T-helper 9 cell (primary cell): ENCODE measurements at places on chromosomes 13 and 19.

DNA sequence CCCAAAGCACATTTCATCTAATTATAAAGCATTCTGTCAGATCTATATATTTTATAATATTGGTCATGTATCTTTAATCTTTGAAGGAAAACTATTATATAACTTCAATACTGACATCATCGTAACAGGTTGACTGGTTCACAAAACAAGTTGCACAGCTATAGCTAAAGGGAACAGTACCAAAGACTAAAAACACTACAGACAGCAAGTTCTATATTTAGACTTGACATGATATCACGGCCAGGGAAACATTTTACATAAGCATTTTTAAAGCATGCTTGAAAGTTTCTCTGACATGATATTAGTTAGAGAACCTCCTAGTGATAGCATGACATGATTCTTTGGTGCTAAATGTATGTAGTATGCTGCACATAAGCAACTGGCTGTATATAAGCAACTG lies 182.5 kb downstream of the NDFIP2 start:
- no peak for DNase-seq

DNA sequence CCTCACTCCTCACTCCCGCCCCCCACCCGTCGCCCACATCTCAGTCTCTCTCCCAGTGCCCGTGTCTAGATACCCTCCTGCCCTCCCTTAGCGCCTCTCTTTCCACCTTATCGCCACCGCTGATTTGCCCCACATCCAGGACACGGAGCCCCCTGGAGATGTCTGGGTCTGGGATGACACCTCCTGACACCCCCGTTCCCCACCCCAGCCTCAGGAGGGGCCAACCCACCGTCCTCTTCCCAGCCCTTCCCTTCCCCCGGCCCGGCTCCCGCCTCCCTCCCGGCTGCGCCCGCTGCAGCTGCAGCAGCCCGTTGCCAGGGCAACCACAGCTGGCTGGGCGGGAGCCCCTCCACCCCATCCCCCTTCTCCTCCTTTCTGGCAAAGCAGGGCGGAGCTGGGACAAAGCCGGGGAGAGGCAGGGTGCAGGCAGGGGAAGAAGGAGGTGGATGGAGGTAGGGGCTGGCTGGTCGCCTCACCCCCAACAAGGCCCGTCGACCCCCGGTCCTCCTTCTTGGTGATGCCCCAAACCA lies 13.5 kb downstream of the DPF1 start:
- no peak for DNase-seq

- DNase-seq: no peak
These were observed 32.8 kb downstream of the ELF1 start for GRCh38 chr13:40986101-40986856.

DNA sequence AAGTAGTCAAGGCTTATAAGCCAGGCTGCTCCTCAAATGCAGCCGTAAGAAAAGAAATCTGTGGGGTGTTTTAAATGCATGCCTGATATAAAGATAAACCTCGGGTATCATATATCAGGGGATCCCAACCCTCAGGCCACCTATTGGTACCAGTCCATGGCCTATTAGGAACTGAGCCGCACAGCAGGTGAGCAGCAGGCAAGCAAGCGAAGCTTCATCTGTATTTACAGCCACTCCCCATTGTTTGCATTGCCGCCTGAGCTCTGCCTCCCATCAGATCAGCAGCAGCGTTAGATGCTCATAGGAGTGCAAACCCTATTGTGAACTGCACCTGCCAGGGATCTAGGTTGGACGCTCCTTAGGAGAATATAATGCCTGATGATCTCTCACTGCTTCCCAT lies 233.5 kb upstream of the SERP2 start:
- no peak for DNase-seq

DNA sequence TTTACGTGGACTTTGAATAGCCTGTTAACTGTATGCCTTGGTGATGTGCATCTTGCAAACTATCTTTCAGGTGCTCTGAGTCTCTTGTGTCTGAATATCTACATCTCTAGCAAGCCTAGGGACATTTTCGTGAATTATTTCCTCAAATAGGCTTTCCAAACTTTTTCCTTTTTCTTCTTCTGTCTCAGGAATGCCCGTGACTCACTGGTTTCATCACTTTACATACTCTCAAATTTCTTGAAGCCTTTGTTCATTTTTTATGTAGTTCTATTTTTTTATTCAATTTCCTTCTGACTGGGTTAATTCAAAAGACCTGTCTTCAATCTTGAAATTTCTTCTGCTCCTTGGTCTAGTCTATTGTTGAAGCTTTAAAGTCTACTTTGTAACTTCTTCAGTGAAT lies 332.2 kb downstream of the OXGR1 start:
- DNase-seq: no peak

DNA sequence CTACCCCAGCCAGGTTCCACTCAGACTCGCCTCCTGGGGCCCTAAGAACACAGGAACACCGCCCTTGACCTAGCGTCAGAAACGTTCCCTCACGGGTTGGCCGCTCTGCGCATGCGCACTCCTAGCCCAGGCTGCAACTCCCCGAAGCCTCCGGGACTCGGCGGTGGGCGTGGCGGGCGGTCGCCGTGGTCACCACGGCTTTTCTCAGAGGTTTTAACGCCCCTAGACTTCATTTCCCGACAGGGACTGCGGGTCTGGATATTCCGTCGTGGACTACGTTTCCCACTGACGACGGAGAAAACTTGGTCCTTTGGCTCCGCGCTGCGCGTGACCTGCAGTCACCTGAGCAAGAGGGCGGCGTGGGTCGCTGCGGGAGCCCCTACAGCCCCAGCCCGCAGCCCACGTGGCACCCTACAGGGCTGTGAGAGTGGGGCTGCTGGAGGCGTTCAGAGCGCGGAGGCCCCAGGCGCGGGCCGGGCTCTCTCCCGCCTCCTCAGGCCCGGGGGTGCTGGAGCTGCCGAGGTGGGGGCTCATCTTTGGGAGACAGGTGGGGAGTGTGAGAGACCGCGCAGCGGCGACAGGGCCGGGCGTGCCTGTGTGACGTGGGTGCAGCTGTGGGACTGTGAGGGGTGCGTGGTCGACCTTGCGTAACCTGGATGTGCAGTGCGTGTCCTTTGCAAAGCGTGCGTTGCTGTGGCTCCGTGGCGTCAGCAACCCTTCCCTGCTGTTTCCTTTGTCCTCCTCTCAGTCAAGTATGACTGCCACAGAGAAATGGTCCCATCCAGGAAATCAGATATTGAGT lies 38.0 kb upstream of the ZNF573 start:
- peak; percentile 5 for DNase-seq

DNA sequence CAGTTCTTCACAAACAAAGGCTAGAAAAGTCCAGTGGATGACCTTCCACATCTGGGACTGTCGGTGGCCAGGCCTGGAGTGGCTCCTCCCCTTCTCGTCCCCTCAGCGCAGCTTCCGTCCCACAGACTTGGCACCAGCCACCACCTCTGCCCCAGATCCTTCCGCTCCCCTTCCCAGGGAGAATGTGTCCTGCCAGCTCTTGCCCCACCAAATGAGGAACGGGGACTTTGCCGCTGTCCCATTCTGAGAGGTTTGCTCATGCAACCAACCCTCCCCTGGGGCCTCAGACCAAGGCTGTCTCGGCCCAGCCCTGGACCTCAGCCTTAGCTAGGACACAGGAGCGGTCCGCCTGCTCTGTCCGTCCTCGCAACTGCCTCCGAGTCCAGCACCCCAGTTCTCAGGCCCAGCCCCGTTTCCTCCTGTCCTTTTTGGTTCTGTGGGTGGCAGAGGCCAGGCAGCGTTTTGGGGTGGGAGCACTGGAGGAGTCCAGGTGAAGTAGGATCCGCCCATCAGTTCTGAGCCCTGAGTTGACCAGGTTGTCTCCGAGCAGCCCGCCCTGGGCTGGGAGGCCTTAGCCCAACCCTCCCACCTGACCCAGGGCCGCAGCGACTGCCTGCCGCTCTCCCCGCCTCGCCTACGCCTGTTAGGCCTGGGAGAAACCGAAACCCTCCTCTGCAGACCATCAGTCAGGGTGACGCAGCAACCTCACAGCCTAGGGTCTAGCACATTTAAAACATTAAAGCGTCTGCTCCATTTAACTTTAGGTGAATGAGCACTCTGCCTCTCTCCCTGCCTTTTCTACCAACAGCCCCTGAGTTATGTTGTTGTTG lies 284.3 kb downstream of the FOXO1 start:
- no peak for DNase-seq

GRCh38 chr19:34989298-34989697 lies 10.8 kb upstream of the GRAMD1A start:
- no peak for DNase-seq

DNA sequence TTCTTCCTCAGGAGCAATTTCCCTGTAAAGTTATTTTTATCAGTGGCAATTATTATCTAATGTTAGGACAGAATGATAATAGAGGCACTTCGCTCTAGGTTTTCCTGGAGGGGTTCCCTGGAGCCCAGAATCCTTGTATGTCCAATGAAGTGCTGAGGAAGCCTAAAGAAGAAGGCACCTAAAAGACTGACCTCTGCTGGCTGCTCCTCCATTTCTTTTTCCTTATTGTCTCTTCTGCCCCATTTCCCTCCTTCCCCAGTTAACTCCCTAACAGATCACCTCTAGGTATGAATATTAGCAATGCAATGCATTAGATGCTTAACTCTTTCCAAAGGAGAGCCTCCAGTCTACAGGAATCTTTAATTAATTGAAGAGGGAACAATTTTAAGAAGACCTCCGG lies 985.4 kb downstream of the DIAPH3 start:
- DNase-seq: no peak

- no peak for DNase-seq
These were observed 2117.6 kb downstream of the PCDH9 start for GRCh38 chr13:65112531-65112941.

- DNase-seq: no peak
These were observed 144.2 kb upstream of the VSTM2B start for GRCh38 chr19:29381353-29382203.

GRCh38 chr13:76446191-76446590 lies 440.0 kb downstream of the KCTD12 start:
- DNase-seq: no peak

GRCh38 chr19:46303691-46304397 lies 7.0 kb downstream of the HIF3A start:
- DNase-seq: no peak

DNA sequence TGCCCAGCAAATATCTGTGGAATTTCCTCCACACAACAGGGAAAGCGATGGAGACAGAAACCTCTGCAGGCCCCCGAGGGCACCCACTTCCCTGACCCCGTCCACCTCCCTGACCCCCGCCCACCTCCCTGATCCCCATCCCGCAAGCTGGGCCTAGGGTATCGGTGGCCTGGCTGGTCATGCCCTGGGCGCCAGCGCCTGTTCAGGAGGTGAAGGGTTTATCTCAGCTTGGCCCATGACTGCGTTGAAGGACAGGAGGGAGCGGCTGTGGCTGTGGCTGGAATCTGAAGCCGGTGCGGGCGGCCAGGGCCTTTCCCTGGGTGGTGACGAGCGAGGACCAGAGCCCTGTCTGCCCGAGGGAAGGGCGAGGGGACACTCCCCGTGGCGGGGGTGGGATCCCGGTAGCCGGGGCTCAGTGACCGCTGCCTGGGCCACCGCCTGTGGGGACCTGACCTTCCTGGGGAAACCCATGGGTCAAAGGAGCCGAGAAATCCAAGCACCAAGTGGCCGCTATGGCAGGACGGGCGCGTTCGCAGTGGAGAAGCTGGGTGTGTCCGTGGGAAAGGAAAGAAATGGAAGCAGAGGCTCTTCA lies 20.7 kb downstream of the GAS6 start:
- DNase-seq: no peak

DNA sequence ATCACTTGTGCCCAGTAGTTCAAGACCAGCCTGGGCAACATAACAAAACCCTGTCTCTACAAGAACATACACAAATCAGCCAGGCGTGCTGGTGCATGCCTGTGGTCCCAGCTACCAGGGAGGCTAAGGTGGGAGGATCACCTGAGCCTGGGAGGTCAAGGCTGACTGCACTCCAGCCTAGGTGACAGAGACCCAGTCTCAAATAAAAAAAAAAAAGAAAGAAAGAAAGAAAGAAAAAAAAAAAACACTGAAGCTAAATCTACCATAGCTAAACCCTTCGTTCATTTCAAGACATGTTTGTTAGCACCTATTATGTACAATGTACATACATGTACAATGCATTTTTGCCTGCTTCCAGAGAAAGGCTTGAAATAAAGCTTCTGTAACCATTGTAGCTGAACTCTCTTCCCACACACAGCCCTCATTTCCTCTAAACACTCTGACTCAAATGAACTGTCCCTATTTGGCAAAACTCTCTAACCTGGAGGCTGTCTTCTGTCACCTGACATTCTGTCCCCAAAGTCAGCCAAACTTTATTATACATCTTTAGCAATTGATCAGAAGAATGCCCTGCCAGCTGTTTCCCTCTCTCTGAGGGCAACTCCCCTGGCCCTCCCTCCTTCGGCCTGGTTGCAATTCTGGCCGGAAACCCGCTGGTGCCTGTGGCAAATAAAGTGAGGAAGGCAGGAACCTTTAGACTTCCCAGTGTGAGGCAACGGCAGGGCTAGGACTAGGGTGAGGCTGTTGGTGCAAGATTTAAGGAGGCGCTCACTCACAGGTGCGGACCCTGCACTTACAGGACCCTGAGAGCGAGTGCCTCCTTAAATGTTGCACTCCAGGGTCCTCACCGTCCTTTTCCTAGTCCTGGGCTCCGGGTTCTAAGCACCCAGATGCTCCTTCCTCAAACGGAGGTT lies 1.8 kb downstream of the ETHE1 start:
- peak; percentile 21 for DNase-seq

DNA sequence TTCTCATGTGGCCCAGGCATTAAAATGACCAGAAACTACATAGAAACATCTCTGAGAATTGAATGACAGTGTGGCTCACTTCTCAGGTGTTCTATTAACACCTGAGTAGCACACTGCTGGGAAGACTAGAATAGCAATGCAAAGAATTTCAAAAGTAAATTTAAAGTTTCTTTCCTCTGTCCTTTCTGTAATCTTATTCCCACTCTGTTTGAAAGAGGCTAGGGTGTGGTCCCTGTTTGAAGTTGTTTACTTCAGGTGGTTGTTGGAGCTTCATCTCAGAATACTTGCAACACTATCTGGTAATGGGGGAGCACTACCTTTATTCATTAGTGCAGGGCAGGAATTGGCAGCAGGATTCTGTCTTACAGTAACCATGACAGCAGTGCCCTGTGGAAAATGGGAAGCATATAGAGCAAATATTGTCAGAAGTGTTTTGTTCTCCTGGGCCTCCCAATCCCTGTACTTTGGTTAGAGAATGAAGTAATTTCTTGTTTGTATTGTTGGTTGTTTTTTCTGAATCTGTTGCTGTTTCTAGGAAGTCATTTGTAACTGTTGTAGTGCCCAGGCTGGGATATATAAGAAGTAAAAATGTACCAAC lies 1210.2 kb upstream of the ATXN8OS start:
- no peak for DNase-seq

DNA sequence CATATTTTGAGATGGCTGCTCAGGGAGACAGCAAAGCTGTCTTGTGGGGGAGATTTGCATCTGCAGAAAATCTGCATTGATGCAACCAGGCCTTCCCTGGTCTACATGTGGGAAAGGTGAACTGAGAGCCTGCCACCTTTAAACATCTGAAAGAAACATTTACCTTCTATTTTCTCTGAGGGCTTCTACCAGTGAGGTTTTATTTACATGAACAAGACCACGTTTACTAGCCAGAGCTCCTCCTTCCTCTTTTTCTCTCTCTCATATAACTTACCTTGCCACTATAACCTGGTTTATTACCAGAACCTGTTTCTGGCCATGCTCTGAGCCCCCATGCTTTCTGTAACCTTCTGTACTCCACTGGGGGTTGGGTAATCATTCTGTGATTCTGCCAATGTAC lies 14.4 kb upstream of the RUBCNL start:
- no peak for DNase-seq
